Hematopoietic multipotent progenitor cell treated with erythropoietin and hydrocortisone succinate and interleukin-3 and kit ligand, for 8 days (in vitro differentiated cells): ENCODE measurements at places on chromosomes 6 and 20.

DNA sequence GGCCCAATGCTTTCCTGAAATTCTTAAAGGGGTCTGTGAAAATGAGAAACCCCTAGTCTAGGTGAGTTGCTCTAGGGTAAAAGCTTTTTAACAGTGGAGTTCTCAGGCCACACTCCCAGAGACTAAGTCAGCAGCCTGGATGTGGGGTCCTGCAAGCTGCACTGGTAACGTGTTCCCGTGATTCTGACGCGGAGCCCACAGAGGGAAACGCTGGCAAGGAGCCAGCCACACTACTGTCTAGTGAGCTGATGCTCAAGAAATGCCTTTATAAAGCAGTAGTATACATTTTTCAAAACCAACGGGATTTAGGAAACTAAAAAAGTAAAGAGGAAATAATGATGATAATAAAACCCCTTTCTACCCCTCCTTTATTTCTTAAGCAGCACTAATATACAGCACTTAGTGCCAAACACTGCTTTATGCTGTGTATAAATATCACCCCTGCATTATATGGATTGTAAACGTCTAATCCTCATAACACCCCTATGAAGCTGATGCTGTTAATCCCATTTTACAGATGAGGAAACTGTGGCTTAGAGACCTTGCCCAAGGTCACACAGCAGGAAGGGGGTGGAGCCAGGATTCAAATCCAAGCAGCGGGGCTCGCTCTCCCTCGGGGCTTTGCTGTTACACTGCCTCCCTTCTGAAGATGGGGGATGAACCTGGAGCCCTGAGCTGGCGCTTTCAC, 25.0 kb downstream of the KCNK15 start:
- no peak for DNase-seq

DNA sequence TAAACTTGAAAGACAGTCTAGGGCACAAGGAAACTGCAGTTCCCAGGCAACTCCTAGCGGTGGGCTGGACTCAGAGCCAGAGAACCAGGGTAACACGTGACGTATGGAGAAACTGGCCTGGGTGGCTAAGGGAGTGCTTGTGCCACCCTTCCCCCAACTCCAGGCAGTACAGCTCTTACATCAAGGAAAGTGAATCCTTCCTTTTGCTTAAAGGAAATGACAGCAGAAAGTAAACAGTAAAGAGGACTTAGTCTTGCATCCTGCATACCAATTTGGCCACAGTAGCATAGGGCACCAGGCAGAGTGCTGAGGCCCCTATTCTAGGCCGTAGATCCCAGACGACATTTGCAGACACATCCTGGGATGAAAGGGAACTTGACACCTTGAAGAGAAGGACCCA, 322.8 kb downstream of the CD109 start:
- no peak for DNase-seq

DNA sequence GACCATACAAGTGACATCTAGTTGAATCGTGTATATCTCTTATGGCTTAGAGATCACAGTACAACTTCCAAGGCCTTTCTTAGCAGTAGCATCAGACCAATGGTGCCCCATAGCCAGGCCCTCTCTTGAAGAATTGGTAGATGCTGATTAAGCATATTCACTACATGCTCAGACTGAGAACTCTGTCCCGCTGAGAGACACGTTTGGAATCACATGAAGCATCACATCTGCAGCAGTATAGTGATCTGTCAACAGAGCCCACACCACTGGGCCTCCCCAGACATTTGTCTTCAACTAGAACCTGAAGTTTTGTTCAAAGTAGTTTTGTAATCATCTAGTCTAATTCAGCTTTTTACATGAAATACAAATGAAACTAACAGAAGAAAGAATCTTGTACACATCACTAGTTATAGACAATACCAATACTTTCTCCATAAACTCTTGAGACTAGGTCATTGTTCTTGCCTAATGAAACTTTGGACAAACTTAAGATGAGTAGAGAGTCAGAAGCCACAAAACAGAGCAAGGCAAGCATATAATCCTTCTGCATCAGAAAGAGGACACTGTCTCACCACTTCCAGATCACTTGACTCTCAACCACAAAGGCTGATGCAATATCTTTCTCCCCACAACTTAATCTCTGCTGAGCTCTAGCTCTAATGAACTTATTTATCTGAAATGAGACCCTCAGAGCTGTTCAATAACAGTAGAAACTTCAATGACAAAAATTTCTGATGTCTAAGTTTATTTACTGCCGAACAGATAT, 182.7 kb downstream of the TBX18 start:
- no peak for DNase-seq

- no peak for DNase-seq
Observed at GRCh38 chr6:138188278-138188941, 26.7 kb downstream of the ARFGEF3 start.

- DNase-seq, result no peak
Observed at GRCh38 chr6:43510827-43511163, 649 bp upstream of the LRRC73 start.

- no peak for DNase-seq
Observed at GRCh38 chr6:121873595-121873994, 438.1 kb downstream of the GJA1 start.

- peak; percentile 81 for DNase-seq
Observed at GRCh38 chr6:33585403-33586107, 5.5 kb upstream of the BAK1 start.

DNA sequence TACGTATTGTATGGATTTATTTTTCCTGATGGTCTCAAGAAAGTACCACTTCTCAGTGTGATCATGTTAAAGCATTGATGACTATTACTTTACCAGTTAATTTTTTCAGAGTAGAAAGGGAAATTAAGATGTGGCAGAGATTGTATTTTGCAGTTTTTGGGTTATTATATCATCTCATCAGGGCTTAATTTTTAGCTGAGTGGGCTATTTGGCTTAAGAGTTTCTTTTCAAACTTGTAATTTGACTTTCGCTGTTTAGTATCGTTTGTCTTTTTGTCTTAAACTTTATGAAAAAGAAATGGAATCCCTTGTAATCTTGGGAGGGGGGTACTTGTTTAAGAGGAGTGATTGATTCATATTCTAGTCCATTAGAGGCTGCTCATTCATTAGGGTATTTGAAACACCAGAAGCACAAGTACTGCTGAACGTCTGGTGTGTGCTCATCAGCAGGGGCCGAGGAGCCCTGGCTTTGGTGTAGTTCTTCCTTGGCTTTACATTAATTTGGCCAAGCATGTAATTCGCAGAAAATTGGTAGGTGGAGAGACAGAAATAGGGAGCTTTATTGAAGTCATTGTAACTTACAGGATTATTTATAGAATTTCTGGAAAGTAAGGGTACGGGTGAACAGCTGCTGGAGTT, 112.4 kb downstream of the TIAM2 start:
- DNase-seq, result no peak

- DNase-seq, result no peak
Observed at GRCh38 chr20:597560-597959, 12.5 kb downstream of the TCF15 start.

- no peak for DNase-seq
Observed at GRCh38 chr20:58818586-58819285, 32.0 kb downstream of the GNAS-AS1 start.
